ENCODE measurements at places on chromosomes 5 and 9. TPM values are rescaled to one million over a fixed set of nuclear protein-coding genes. Genes with fewer than 3 reads are reported as not detected.

SHISAL2B gene
- total RNA-seq = not detected

REEP2 gene
- total RNA-seq = 7.5 TPM

LHX2 gene
- 0.19 TPM for total RNA-seq

PCDHGA2 gene
- total RNA-seq = 1.5 TPM

SPARC gene
- 869 TPM for total RNA-seq

THOC3 gene
- total RNA-seq = 41.7 TPM

MEIKIN gene
- not detected for total RNA-seq

SYK gene
- total RNA-seq = not detected

EHMT1 gene
- 36.4 TPM for total RNA-seq

TSLP gene
- total RNA-seq = 13.5 TPM

OR1L1 gene
- total RNA-seq = not detected

FYB1 gene
- total RNA-seq = under 0.01 TPM

FAM221B gene
- not detected for total RNA-seq

CARTPT gene
- total RNA-seq = not detected

CLIC3 gene
- total RNA-seq = 0.56 TPM

LHX6 gene
- under 0.01 TPM for total RNA-seq

NACC2 gene
- 16.1 TPM for total RNA-seq

LIFR gene
- 34.1 TPM for total RNA-seq

IFNA21 gene
- not detected for total RNA-seq

BARHL1 gene
- not detected for total RNA-seq
